ENCODE measurements at places on chromosomes 5 and 9.

- DNase-seq: no peak
Measured at GRCh38 chr5:124823380-124823779, 76.9 kb upstream of the ZNF608 start.

DNA sequence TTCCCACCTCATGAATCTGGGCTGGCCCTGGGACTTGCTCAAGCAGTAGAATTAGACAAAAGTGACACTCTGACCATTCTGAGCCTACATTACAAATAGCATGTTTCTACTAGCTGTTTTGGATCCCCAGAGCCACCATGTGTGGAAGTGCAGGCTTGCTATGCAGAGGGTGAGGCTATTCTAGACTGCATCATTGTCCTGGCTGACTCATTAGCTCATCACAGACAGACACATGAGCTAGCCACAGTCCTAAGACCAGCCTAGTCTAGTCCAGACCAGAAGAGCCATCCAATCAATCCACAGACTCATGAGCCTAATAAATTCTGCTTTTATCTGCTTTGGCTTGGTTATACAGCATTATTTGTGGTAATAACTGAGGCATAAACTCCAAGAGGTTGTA, 351.9 kb downstream of the PRELID2 start:
- no peak for DNase-seq

DNA sequence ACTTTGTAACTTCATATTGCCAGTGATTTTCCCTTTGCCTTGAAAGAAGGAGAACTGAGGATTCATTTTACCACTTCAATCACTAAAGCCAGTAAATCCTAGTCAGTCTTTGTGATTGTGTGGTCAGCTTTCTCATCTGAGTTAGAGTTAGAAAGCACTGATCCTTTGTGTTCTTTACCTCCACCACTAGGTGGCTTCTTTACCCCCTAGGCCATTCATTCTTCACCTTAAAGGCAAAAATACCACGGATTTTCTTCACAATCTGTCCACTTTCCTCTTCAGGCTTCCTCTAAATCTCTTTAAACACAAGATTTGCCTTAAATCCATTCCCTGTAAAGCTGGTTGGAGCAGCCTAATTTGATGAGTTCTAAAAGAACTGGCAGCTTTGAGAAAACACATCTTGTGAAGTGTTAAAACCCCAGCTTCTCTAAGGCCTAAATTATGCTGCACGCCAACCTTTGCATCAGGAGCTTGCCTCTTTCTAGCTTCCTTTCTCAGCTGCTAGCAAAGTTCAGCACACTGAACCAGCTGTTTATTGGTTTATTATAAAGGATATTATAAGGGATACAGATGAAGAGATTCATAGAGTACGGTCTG, 20.4 kb downstream of the BDP1 start:
- no peak for DNase-seq

GRCh38 chr9:99114049-99114440, 9.1 kb downstream of the TGFBR1 start:
- no peak for DNase-seq

DNA sequence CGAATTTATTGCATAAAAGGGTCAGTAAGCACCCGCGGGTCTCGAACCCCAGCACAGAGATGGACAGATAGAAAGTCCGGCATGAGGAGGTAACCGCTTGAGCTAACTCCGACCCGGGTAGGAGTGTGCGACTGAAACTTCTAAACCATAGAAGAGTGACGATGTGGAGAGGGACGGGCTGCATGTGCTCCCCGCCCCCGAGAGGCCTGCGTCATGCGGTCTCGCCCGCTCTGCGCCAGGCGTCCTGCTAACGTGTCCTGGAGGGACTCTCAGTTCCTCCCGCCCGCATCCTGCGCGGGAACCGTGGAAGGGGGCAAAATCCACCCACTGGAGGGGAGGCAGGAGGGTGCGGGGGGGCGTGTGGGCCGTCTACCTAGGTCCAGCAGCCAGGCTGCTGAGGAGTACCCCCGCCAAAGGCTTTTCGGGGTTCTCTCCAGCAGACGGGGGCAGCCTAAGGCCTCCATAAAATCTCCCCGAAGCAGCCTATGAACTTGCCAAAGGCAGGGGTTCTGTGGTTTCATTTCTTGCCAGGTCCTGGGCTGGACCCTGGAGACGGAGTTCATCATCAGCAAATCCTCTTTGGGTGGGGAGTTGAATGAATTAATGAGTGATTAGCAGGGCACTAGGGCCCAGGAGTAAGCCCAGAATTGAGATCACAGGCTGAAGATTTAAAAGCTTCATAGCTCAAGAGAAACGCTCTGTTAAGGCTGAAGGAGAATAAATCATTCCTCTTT, 51.9 kb downstream of the TGFBI start:
- no peak for DNase-seq

Data from NCI-H774 (cell line).